ENCODE measurements at places on chromosomes 5 and 9. TPM values are rescaled to one million over a fixed set of nuclear protein-coding genes. Genes with fewer than 3 reads are reported as not detected.

C9orf50 gene
- not detected for total RNA-seq

GMCL2 gene
- not detected for total RNA-seq

SV2C gene
- not detected for total RNA-seq

FUT7 gene
- not detected for total RNA-seq

NNT gene
- total RNA-seq: 96.9 TPM

LRRTM2 gene
- not detected for total RNA-seq

BHMT2 gene
- not detected for total RNA-seq

ADAMTS2 gene
- not detected for total RNA-seq

PCDHB2 gene
- not detected for total RNA-seq

NMUR2 gene
- total RNA-seq: not detected

PCDHB15 gene
- total RNA-seq: not detected
